ENCODE measurements at places on chromosomes 3 and 15.

DNA sequence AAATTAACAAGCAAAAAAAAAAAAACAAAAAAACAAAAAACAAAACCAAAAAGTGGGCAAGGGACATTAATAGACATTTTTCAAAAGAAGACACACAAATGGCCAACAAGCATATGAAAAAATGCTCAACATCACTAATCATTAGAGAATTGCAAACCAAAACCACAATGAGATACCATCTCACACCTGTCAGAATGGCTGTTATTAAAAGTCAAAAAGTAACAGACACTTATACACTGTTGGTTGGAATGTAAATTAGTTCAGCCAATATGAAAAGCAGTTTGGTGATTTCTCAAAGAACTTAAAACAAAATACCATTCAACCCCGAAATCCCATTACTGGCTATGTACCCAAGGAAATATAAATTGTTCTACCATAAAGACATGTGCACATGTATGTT, 222.4 kb upstream of the CD96 start:
- no peaks in the 10 kb centered on the region for H3K36me3 ChIP-seq
- H3K4me1 ChIP-seq, result peaks cover 6% of the 10 kb centered on the region
- no peak for DNase-seq
- H3K27me3 ChIP-seq, result no peaks in the 10 kb centered on the region

DNA sequence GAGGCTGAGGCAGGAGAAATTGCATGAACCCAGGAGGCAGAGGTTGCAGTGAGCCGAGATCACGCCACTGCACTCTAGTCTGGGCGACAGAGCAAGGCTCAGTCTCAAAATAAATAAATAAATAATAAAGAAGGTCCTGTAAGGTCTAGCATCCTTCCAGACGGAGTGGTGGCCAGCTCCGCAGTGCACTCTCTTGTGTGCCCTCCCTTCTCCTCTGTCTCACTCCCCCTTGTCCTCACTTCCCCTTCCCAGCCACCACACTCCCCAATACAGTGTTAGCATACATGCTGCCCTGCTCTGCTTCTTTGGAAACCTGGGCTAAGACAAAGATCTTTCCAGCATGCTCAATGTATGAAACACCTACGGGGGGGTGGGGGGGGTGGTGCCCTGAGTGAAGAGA, 3.4 kb upstream of the CLN6 start:
- no peak overlapping the region for H3K4me3 ChIP-seq
- H3K27ac ChIP-seq, result no peak overlapping the region
- H3K27me3 ChIP-seq, result no peaks in the 10 kb centered on the region
- no peak for DNase-seq

GRCh38 chr15:85748729-85749128, 46.0 kb downstream of the KLHL25 start:
- H3K4me3 ChIP-seq, result no peak overlapping the region
- peaks cover 12% of the 10 kb centered on the region for H3K4me1 ChIP-seq
- H3K36me3 ChIP-seq, result peaks cover 55% of the 10 kb centered on the region
- H3K27ac ChIP-seq, result no peak overlapping the region
- DNase-seq, result no peak

- DNase-seq, result no peak
- H3K27me3 ChIP-seq, result peaks cover 2% of the 10 kb centered on the region
- no peak overlapping the region for H3K4me3 ChIP-seq
- no peaks in the 10 kb centered on the region for H3K4me1 ChIP-seq
- no peaks in the 10 kb centered on the region for H3K36me3 ChIP-seq
Measured at GRCh38 chr3:10635446-10636076, 130.2 kb upstream of the ATP2B2 start.

GRCh38 chr3:22977650-22978289, 225.4 kb upstream of the UBE2E2 start:
- no peak overlapping the region for H3K27ac ChIP-seq
- no peak for DNase-seq
- H3K4me1 ChIP-seq, result no peaks in the 10 kb centered on the region
- H3K36me3 ChIP-seq, result no peaks in the 10 kb centered on the region

DNA sequence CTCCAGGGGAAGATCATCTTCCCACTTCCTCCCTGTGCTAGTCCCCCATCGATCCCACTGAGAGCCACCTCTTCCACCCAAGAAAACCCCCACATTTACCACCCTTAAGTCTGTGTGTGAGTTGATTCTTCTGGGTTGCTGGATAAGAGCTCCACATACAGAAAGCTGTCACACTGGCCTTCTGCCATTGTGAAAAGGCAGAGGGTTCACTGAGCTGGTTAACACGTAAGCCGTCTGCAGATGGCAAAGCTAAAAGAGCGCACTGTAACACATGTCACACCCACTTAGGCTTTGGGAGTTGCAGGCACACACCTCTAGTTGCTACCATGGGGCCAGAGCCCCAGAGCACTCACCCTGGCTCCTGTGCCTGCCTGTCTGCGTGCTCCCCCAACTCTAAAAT, 309.8 kb upstream of the LRRC3B start:
- no peaks in the 10 kb centered on the region for H3K4me1 ChIP-seq
- no peak overlapping the region for H3K4me3 ChIP-seq
- H3K36me3 ChIP-seq, result no peaks in the 10 kb centered on the region
- H3K27ac ChIP-seq, result no peak overlapping the region
- no peaks in the 10 kb centered on the region for H3K27me3 ChIP-seq

GRCh38 chr3:115784739-115785536, 161.6 kb downstream of the GAP43 start:
- peak overlapping the region; percentile 18 for H3K4me3 ChIP-seq
- DNase-seq, result no peak
- no peaks in the 10 kb centered on the region for H3K36me3 ChIP-seq
- no peak overlapping the region for H3K27ac ChIP-seq

GRCh38 chr3:156358232-156358631, 196.7 kb downstream of the SSR3 start:
- no peak overlapping the region for H3K4me3 ChIP-seq
- H3K36me3 ChIP-seq, result no peaks in the 10 kb centered on the region
- no peak for DNase-seq
- H3K27me3 ChIP-seq, result peaks cover 4% of the 10 kb centered on the region
- H3K4me1 ChIP-seq, result no peaks in the 10 kb centered on the region
- no peak overlapping the region for H3K27ac ChIP-seq

GRCh38 chr3:10432931-10433330, 72.5 kb downstream of the ATP2B2 start:
- peaks cover 18% of the 10 kb centered on the region for H3K4me1 ChIP-seq
- no peak for DNase-seq
- H3K27me3 ChIP-seq, result no peaks in the 10 kb centered on the region
- no peak overlapping the region for H3K4me3 ChIP-seq
- no peak overlapping the region for H3K27ac ChIP-seq

DNA sequence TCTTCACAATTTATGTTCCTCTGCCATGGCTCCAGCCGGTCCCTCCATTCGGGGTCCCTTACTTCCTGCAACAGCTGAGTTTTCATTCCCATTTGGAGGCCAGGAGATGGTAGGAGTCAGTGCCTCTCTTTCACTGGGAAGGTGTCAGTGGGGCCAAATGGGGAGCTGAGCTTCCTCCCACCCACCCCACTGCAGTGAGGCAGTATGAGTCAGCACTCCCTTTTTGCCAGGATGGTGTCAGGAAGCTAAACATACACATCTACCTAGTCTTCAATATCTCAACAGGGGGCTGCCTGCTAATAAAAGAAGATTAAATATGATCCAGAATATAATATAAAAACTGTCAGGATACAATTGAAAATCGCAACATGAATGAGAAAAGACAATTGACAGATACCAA, 12.7 kb upstream of the ACTC1 start:
- H3K27ac ChIP-seq, result no peak overlapping the region
- H3K4me1 ChIP-seq, result no peaks in the 10 kb centered on the region
- H3K36me3 ChIP-seq, result no peaks in the 10 kb centered on the region
- peaks cover 2% of the 10 kb centered on the region for H3K27me3 ChIP-seq

DNA sequence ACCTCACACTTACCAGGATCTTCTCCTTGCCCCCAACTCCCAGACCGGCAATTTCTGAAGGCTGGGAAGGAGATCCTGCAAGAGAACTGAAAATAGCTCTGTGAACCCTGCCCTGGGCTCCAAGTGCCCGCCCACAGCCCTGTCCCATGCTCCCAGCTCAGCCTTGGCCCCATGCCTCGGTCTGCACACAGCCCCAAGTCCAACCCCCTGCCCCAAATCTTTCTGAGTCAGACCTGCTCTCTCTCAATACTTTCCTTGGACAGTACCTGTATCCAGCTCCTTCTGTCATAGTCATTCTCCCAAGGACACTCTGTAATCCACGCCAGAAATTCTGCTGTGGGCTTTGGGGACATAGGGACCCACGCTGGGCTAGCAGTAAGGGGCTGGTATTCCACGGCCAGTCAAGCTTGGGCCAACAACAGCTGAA, 6.3 kb upstream of the SMAD3 start:
- H3K27ac ChIP-seq, result no peak overlapping the region
- no peaks in the 10 kb centered on the region for H3K27me3 ChIP-seq
- no peak for DNase-seq
- no peak overlapping the region for H3K4me3 ChIP-seq
- peaks cover 23% of the 10 kb centered on the region for H3K4me1 ChIP-seq

DNA sequence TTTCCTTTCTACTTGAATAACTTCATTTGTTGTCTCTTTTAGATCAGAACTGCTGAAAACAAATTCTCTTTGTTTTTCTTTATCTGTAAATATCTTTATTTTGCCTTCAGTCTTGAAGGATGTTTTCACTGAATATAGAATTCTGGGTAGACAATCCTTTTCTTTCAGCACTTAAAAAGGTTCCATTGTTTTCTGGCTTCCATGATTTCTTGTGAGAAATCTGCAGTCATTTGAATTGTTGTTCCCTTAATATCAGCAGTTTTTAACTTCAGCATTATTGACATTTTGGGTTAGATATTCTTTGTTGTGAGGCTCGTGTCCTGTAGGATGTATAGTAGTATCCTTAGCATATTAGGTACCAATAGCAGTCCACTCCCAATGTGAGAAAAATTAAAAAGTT, 65.8 kb downstream of the SV2B start:
- peaks cover 5% of the 10 kb centered on the region for H3K27me3 ChIP-seq
- H3K4me3 ChIP-seq, result no peak overlapping the region
- DNase-seq, result no peak
- no peaks in the 10 kb centered on the region for H3K4me1 ChIP-seq
- no peaks in the 10 kb centered on the region for H3K36me3 ChIP-seq

GRCh38 chr3:188797045-188797444, 374.7 kb upstream of the TPRG1 start:
- no peaks in the 10 kb centered on the region for H3K4me1 ChIP-seq
- no peak overlapping the region for H3K4me3 ChIP-seq
- H3K36me3 ChIP-seq, result no peaks in the 10 kb centered on the region
- DNase-seq, result no peak
- H3K27ac ChIP-seq, result no peak overlapping the region
- H3K27me3 ChIP-seq, result no peaks in the 10 kb centered on the region

DNA sequence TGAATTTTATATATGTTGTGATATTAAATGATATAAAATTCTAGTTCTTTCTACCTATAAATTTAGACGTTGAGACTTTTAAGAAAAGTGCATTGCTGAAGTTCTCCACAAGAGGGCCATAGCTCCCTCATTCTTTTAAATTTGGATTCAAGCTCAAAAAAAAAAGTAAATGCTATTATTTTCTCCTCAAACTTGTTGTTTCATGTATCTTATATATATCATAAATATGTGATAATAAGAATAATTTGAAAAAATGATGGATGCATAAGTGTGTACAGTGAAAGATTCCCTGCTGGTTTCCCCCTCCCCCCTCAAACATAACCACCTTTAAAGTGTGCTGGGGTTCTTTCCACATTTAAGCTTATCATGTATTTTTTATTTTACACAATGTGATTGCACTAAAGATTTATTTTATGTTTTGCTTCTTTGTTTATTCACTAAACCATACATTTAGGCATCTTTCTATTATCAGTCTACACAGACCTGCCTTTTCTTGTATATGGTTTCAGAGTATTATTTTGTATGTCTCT, 769.4 kb upstream of the GOLIM4 start:
- H3K36me3 ChIP-seq, result no peaks in the 10 kb centered on the region
- DNase-seq, result peak; percentile 3
- H3K4me3 ChIP-seq, result no peak overlapping the region

DNA sequence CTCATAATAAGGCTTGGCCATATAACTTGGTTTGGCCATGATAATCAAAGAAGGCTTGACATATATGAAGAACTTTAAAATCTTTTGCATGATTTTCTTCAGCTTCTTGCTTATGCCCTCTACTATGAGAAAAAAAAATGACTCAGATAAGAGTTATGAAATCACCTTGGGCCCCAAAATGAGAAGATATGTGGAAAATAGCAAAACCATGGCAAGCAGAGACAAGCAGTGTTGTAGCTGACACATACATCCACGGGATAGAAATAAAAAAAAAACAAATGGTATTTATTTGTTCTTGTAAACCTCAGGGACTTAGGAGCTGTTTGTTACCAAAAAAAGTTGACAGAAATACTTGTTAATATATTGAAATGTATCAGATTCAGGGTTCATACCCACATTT, 614.8 kb upstream of the BCHE start:
- H3K4me3 ChIP-seq, result no peak overlapping the region
- no peaks in the 10 kb centered on the region for H3K36me3 ChIP-seq
- H3K27me3 ChIP-seq, result no peaks in the 10 kb centered on the region
- no peak overlapping the region for H3K27ac ChIP-seq
- H3K4me1 ChIP-seq, result no peaks in the 10 kb centered on the region

GRCh38 chr15:52180851-52181450, 10.2 kb downstream of the GNB5 start:
- H3K4me3 ChIP-seq, result peak overlapping the region; percentile 72
- peaks cover 20% of the 10 kb centered on the region for H3K4me1 ChIP-seq
- H3K27ac ChIP-seq, result peak overlapping the region; percentile 91
- no peaks in the 10 kb centered on the region for H3K36me3 ChIP-seq

DNA sequence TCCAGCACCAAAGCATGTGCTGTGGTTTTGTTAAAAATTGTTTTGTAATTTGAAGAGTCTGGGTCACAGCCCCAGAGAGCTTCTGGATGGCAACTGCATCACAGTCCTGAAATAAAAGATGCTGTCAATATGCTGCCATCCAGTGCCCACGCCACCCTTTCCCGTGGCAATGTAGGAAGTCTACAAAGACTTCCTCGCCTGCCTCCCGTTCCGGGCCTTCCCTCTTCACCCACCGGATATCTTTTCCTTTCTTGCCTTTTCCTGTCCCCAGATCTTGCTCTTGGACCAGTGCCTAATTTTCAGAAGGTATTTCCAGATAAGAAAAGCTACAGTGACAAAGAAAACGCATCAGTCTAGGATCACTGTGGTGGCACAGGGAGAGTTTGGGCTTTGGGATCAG, 85.3 kb upstream of the RNU6-1 start:
- H3K27me3 ChIP-seq, result no peaks in the 10 kb centered on the region
- no peak overlapping the region for H3K27ac ChIP-seq
- no peaks in the 10 kb centered on the region for H3K36me3 ChIP-seq
- no peaks in the 10 kb centered on the region for H3K4me1 ChIP-seq
- no peak for DNase-seq

- DNase-seq, result no peak
- H3K4me3 ChIP-seq, result no peak overlapping the region
- H3K36me3 ChIP-seq, result no peaks in the 10 kb centered on the region
- no peaks in the 10 kb centered on the region for H3K27me3 ChIP-seq
Measured at GRCh38 chr3:14583548-14584091, 43.5 kb upstream of the GRIP2 start.

GRCh38 chr3:52917044-52917443, 19.7 kb upstream of the STIMATE start:
- no peak overlapping the region for H3K4me3 ChIP-seq
- H3K27me3 ChIP-seq, result no peaks in the 10 kb centered on the region
- DNase-seq, result no peak
- H3K27ac ChIP-seq, result no peak overlapping the region
- peaks cover 57% of the 10 kb centered on the region for H3K36me3 ChIP-seq
- no peaks in the 10 kb centered on the region for H3K4me1 ChIP-seq

- H3K4me3 ChIP-seq, result peak within 1 kb of the TSS; percentile 42
- peak; percentile 70 for DNase-seq
- no peak within 1 kb of the TSS for H3K27ac ChIP-seq
- H3K4me1 ChIP-seq, result peaks cover 48% of the 10 kb centered on the region
- H3K36me3 ChIP-seq, result no peaks in the 10 kb centered on the region
Measured at GRCh38 chr15:28885630-28886430, at the start of gene APBA2. Gene APBA2, plus strand, starts transcription at chr15:28885974. Its CDS starts 167,911 bp downstream, at chr15:29053885.

Data from natural killer cell (primary cell).